Activated naive CD8-positive, alpha-beta T cell treated with anti-CD3 and anti-CD28 coated beads, Interleukin-2, amount 50 U/mL, for 24 hours (primary cell): ENCODE measurements at places on chromosomes 6 and 20.
A peak's percentile ranks its signal among the peaks of the same experiment; 100 is the strongest.

GRCh38 chr20:33568378-33568777 lies 78.5 kb downstream of the CBFA2T2 start:
- H3K36me3 ChIP-seq: no peaks in the 10 kb centered on the region
- H3K27me3 ChIP-seq: no peaks in the 10 kb centered on the region
- no peak for DNase-seq
- H3K27ac ChIP-seq: no peak overlapping the region
- no peak overlapping the region for H3K4me3 ChIP-seq

- H3K4me1 ChIP-seq: no peaks in the 10 kb centered on the region
- H3K27me3 ChIP-seq: peaks cover 7% of the 10 kb centered on the region
- H3K27ac ChIP-seq: no peak overlapping the region
- H3K4me3 ChIP-seq: no peak overlapping the region
- DNase-seq: no peak
Measured at GRCh38 chr6:6840831-6841291, 252.3 kb downstream of the LY86 start.

DNA sequence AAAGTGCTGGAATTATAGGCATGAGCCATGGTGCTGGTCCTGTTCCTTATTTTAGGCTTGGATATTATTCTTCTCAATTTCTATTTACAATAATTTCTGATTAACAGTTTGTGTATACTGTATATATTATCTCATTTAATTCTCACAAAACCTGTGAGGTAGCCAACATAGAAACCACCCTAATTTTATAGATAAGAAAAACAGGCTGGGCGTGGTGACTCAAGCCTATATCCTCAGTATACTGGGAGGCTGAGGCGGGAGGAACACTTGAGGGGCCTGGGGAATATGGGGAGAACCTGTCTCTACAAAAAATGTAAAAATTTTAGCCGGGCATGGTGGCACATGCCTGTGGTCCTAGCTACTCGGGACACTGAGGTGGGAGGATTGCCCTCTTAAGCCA lies 3.8 kb upstream of the AFG1L start:
- no peak overlapping the region for H3K27ac ChIP-seq
- H3K4me3 ChIP-seq: no peak overlapping the region
- peaks cover 22% of the 10 kb centered on the region for H3K4me1 ChIP-seq
- H3K27me3 ChIP-seq: no peaks in the 10 kb centered on the region
- no peaks in the 10 kb centered on the region for H3K36me3 ChIP-seq
- DNase-seq: no peak

DNA sequence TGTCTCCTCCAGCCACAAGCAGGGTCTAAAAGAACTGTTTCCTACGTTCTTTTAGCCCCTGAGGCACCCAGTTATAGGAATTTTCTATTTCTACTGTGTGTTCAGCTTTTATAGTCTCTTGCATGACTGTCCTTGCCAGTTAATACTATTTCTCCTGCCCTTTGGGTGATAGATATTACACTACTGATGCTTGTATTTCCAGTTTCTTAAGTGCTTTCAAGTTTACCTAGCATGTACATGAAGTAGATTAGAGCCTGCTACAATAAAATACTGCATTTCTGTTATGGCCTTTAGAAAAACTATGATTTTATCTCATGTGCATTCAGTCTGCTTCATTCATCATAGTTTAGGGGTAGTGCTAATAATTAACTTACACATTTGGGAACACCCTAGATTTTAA lies 89.6 kb downstream of the FOXO3 start:
- H3K4me1 ChIP-seq: peaks cover 34% of the 10 kb centered on the region
- H3K36me3 ChIP-seq: peaks cover 5% of the 10 kb centered on the region
- no peak for DNase-seq
- no peak overlapping the region for H3K4me3 ChIP-seq
- no peaks in the 10 kb centered on the region for H3K27me3 ChIP-seq
- no peak overlapping the region for H3K27ac ChIP-seq

DNA sequence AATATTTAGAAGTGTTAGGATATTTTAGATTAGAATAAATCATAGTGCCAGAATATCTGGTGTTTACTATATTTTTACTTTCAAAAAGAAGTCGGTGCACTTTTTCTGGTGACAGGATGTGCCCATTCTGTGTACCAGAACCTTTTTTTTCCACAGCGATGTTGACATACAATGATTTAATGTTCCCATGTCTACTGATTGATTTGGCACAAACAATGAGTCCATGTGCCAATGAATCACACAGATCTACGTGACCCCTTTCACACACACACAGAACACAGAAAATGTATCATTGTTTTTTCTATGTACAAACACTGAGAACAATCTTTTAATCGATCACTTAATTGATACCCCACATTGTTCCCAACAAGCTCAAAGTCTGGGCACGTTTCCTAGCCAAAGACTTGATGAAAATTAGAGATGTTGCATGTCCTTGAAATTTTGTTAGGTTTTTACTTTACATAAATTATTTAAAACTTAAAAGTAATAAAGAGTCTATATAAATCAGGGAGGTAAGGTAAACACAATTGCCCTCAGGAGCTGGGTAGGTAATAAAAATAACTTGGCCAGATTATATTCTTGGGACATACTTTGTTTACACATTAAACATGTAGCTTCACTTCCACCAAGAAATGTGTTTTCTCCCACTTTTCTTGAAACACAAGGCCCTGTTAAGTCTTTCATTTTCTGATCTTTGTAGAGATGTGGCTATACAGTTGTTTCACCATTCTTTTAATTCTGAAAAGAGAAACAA lies 36.4 kb upstream of the SOX4 start:
- H3K27me3 ChIP-seq: peaks cover 4% of the 10 kb centered on the region
- H3K4me3 ChIP-seq: no peak overlapping the region
- no peaks in the 10 kb centered on the region for H3K4me1 ChIP-seq
- DNase-seq: no peak

DNA sequence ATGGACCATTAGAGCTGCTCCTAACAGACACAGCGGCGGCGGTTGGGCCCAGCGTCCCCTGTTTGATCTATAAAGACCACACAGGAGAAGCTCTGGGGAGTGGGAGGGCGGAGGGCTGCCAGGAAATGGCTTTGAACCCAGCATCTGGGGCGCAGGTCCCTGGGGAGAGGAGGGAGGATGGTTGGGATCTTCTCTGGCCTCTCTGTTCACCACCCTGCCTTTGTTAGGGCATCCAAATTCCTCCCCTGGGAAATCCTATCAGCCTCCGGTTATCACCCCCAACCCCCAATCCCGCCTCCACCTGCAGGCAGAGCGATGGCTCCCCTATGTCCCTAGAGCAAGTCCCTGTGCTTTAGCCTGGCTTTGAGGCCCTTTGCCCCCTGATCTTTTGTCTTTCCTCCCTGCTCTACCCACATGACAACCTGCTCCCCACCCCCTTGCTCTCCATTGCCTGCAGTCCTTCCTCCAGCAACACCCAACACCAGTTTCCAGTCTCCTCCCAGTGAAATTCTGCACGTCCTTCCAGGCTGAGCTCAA lies 7.1 kb downstream of the XKR7 start:
- no peak overlapping the region for H3K4me3 ChIP-seq
- H3K4me1 ChIP-seq: no peaks in the 10 kb centered on the region
- H3K36me3 ChIP-seq: no peaks in the 10 kb centered on the region
- H3K27ac ChIP-seq: no peak overlapping the region
- DNase-seq: no peak

DNA sequence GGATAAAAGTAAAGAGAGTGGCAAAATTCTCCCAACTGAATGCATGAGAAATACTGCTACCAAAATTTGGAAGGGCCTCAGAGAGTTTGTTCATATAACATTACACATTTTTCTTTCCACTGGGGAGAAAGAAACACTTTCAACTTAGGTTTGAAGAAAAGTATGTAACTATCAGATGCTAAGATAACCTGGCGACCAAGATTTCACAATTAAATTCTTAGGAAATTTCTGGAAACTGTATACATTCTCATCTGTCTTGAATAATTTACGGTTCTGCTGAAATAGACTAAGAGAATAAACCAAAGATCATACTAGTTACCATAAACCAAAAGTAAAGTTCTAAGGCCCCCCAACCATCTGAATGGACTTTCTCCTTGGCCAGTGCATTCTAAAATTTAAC lies 413.0 kb upstream of the RUNX2 start:
- H3K4me3 ChIP-seq: no peak overlapping the region
- H3K36me3 ChIP-seq: peaks cover 14% of the 10 kb centered on the region
- no peaks in the 10 kb centered on the region for H3K27me3 ChIP-seq
- H3K4me1 ChIP-seq: peaks cover 4% of the 10 kb centered on the region
- no peak for DNase-seq

DNA sequence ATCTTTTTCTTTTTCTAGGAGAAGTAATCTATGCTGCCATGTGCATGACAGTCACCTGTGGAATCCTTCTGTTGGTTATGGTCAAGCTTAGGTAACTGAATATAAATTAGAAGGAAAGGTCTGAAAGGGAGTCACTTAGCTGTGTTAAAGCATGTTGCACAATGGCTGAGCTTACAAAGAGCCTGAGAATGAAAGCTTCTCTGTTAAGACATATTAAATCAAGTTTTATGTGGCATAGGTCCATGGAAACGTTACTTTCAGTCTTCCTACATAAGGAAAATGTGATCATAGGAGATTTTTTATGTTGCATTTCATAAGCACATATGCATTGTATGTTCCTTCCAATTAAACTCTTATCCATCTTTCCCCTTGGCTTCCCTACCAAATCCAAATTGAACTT lies 72.1 kb downstream of the GFRAL start:
- H3K36me3 ChIP-seq: no peaks in the 10 kb centered on the region
- no peaks in the 10 kb centered on the region for H3K4me1 ChIP-seq
- no peak overlapping the region for H3K4me3 ChIP-seq
- DNase-seq: no peak
- no peak overlapping the region for H3K27ac ChIP-seq

- no peaks in the 10 kb centered on the region for H3K36me3 ChIP-seq
- DNase-seq: no peak
- H3K27me3 ChIP-seq: no peaks in the 10 kb centered on the region
- no peak overlapping the region for H3K4me3 ChIP-seq
- H3K4me1 ChIP-seq: no peaks in the 10 kb centered on the region
Measured at GRCh38 chr6:92587525-92587924, 831.8 kb downstream of the EPHA7 start.

GRCh38 chr20:62155428-62156253 lies 12.1 kb downstream of the SS18L1 start:
- H3K4me3 ChIP-seq: no peak overlapping the region
- no peak overlapping the region for H3K27ac ChIP-seq
- H3K36me3 ChIP-seq: peaks cover 38% of the 10 kb centered on the region
- DNase-seq: no peak

GRCh38 chr6:132461958-132462357 lies 51.0 kb downstream of the STX7 start:
- H3K27ac ChIP-seq: no peak overlapping the region
- H3K27me3 ChIP-seq: no peaks in the 10 kb centered on the region
- H3K4me1 ChIP-seq: peaks cover 3% of the 10 kb centered on the region
- H3K36me3 ChIP-seq: peaks cover 39% of the 10 kb centered on the region
- no peak overlapping the region for H3K4me3 ChIP-seq
- DNase-seq: no peak

GRCh38 chr6:52562911-52563310 lies 13.9 kb downstream of the TRAM2 start:
- H3K27me3 ChIP-seq: no peaks in the 10 kb centered on the region
- DNase-seq: no peak
- H3K4me1 ChIP-seq: peaks cover 6% of the 10 kb centered on the region
- H3K27ac ChIP-seq: no peak overlapping the region
- no peak overlapping the region for H3K4me3 ChIP-seq
- H3K36me3 ChIP-seq: no peaks in the 10 kb centered on the region

DNA sequence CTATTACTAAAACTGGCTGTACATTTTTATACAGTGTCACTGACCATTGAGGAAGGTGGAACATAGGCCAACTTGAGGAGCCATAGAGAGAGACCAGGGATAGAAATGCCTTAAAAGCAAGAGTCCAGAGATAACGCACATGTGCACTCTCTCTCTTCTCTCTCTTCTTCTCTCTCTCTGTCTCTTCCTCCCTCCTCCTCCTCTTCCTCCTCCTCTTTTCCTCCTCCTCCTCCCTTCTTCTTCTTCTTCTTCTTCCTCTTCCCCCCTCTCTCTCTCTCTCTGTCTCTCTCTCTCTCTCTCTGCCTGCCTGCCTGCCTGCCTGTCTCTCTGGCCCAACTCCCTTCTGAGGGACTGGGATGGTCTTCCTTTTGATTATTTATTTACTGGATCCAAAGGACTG lies 16.3 kb upstream of the ADIG start:
- H3K36me3 ChIP-seq: peaks cover 8% of the 10 kb centered on the region
- no peak overlapping the region for H3K27ac ChIP-seq
- no peaks in the 10 kb centered on the region for H3K4me1 ChIP-seq

GRCh38 chr6:149035766-149036165 lies 281.7 kb upstream of the TAB2 start:
- H3K36me3 ChIP-seq: no peaks in the 10 kb centered on the region
- DNase-seq: no peak
- peaks cover 65% of the 10 kb centered on the region for H3K4me1 ChIP-seq
- H3K27me3 ChIP-seq: no peaks in the 10 kb centered on the region

DNA sequence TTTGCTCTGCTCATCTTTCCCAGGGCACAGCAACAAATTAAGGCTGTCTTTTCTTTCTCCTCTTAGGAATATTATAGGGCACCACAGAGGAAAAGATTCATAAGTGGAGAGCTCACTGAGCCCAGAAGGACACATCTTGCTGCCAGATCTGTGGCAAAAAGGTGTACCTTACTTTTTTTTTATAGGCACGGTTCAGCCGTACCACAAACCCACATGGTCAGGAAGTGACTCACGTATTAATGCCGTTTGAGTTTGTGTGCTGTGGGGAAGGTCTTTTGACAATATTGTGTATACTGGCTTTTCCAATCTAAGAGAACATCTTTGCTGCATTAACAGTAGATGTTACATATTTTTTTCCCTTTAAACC lies 28.4 kb downstream of the PAQR8 start:
- peaks cover 2% of the 10 kb centered on the region for H3K36me3 ChIP-seq
- peak overlapping the region; percentile 73 for H3K4me3 ChIP-seq
- DNase-seq: no peak
- peaks cover 80% of the 10 kb centered on the region for H3K4me1 ChIP-seq
- H3K27me3 ChIP-seq: no peaks in the 10 kb centered on the region

DNA sequence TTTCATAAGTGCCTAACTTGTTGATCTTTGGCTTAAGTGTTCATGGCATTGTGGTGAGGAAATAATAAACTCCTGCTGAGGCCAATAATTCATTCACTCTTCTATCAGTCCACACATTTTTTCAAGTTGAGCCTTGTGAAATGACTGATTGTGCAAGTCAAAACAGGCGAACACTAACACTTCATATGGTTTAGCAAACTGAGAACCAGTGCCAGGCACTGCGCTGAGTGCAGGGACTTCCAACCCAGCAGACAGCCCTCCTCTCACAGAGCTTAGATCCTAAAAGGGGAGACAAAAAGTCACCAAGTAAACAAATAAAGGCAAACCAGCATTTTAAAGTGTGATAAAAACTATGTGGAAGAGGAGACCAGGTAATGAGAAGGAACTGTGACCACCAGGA lies 435.0 kb downstream of the PTPRT start:
- H3K36me3 ChIP-seq: no peaks in the 10 kb centered on the region
- no peak for DNase-seq

- peaks cover 62% of the 10 kb centered on the region for H3K36me3 ChIP-seq
- H3K27ac ChIP-seq: peak overlapping the region; percentile 71
- no peak overlapping the region for H3K4me3 ChIP-seq
- no peaks in the 10 kb centered on the region for H3K27me3 ChIP-seq
- no peak for DNase-seq
Measured at GRCh38 chr20:1376007-1376406, 16.8 kb downstream of the FKBP1A start.
